LoVo (cell line): ENCODE measurements at places on chromosomes 4 and X.

GRCh38 chrX:39753293-39753996 is 344.3 kb downstream of the BCOR start:
- peak; percentile 35 for DNase-seq

DNA sequence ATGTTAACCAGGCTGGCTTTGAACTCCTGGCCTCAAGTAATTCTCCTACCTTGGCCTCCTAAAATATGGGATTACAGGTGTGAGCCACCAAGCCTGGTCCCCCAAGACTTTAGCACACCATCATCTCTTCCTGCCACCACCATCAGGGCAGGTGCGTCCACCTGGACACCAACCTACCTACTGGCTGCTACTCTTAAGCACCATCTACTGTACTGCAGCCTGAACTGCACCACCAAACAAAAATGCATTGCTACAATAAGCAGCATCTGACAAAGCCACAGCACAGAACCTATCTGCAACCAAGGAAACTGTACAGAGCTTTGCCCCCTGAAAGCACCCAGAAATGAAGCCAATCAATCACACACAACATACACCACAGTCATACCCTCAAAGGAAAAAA is 139.7 kb downstream of the EFHC2 start:
- DNase-seq: no peak

DNA sequence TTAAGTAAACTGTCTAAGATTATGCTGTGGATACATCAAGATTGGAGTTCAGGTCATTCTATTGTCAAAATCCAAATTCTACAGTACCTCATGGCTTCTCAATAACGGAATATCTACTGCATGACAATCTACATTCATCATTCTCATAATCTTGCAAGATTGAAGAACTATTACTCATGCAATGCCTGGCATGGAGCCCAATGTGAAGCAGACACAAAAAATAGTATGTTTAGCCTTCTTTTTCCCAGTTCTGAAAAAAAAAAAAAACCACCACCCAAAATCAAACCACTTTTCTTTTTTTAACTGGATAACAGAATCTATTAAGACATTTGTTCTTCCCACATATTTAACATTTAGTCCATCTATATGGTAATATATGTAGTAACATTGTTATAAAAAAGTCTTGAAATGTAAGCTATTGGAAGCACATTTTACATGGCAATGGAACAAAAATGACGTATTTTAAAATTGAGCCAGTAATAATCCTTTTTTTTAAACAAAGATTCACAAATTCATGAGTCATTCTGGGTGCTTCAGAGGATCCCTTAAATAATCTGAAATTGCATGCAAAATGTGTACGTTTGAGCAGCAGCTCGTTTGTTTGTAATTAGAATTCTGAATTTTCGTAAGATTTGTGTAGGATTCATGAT is 232.2 kb upstream of the FMR1 start:
- DNase-seq: no peak

DNA sequence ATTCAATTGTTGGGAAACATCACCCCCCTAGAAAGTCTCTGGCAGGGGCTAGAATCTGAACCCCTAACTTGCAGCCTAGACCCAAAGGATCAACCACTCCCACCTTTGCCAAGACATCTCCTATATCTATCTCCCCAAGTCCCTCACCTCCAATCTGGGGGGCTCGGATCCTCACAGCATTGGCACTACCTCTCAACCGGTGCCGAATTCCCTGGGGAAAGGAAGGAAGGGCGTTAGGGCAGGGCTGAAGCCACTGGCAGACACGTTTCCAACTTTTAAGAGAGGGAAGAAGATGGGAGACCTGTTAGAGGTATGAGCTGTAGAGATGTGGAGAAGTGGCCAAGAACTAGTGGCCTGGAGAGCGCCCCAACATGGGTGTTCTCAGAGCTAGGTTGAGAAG is 2.7 kb downstream of the TIMM17B start:
- no peak for DNase-seq

DNA sequence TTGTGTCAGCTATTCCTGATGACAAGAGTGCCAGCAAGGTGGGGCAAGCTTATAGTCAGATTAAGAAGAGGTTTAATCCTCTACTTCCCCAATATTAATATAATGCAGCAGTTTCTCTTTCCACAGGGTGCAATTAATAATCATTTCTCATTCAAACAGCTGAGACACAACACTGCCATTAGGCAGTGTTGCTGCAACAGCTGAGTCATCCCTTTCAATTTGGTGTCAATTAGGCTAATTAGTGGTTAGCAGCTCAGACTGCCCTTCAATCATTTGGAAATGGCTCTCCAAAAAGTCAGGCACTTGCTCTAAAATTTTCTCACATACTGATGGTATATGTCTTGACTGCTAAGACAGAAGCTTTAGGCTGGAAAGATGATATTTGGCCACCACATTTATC is 265.7 kb upstream of the FAM241A start:
- no peak for DNase-seq

DNA sequence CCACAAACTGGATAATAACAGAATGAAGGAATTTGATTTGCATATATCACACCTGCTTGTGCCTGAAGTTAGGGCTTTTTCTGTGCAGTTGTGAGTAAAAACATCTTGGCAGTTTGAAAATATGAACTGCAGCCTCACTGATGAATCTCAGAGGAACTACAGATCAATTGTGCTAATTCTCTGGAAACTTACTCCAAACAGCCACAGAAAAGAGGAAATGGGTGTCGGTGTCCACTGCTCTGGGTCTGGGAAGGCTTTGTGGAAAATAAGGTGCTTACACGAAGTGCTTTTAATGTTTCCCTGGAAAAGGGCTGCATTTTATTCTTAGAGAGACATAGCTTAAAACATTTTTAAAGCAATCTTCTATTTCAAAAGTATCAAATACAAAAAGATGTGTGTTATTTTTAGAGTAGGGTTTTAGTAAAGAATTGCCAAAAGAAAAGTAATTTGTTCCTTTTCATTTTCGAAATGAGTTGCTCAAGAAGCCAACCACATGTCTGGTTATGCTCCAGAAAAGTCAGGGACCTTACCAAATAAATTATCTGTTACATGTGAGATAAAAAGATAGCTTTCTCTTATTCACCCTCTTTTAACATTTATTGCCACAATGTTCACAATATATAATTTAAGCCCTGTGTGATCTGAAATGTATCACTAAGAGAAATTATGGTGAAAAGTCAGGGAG is 240.1 kb downstream of the FRAS1 start:
- no peak for DNase-seq

DNA sequence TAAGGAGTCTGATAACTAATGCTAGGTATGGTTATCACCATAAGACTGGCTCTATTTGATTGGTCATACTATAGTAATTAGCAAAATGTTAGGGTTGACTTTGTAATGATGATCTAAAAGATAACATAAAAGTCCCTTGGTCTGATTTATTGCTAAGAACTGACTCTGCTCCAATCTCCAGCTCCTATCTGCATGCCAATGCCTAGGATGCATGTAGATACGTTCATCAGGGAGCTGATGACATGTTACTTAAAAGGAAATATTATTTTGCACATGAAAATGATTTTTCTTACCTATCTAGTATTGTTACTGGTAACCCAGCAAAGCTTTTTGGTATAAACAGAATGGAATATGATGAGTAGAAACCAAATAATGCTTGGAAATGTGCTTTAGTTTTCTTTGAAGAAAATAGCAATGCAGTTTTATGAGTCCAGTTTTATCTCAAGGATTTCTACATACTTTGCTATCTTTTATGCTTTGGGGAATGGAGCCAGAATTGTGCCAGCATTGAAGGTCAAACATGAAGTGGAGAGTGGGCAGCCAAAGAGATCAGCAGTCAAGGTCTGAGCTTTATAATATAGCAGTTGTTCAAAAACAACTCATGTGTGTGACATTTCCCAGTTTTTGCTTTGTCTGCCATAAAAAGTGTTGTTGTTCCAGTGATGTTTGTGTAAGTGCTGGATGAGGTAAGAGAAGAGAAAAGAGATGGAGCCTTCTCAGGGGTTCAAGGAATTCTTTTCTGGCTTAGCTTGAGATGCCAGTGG is 121.0 kb downstream of the ARHGAP24 start:
- no peak for DNase-seq

- DNase-seq: peak; percentile 21
Measured at GRCh38 chr4:135508006-135508714, 1306.6 kb upstream of the PABPC4L start.

- DNase-seq: no peak
Measured at GRCh38 chr4:35164063-35164462, 1080.3 kb downstream of the ARAP2 start.

- DNase-seq: no peak
Measured at GRCh38 chr4:36553029-36553428, 271.6 kb downstream of the DTHD1 start.

- DNase-seq: peak; percentile 39
Measured at GRCh38 chr4:69754926-69755580, 5.4 kb downstream of the SULT1B1 start.

GRCh38 chrX:154417157-154417556 is 5.8 kb downstream of the TAFAZZIN start:
- no peak for DNase-seq

DNA sequence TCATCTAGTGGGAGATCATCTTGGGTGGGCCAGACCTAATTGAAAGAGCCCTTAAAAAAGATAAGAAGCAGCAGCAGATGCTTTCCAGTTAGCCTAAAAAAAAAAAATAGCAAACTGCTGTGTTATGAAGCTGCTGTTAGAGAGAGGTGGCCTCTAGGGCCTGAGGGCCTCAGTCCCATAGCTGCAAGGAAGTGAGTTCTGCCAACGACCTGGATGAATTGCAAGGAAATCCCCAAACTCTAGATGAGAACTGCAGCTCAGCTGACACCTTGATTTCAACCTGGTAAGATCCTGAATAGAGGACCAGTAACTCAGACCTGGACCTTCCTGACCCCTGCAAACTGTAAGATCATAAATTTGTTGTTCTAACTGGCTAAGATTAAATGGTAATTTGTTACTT is 275.2 kb downstream of the TENM3 start:
- DNase-seq: no peak

- no peak for DNase-seq
Measured at GRCh38 chr4:86957215-86957614, 22.4 kb downstream of the AFF1 start.

DNA sequence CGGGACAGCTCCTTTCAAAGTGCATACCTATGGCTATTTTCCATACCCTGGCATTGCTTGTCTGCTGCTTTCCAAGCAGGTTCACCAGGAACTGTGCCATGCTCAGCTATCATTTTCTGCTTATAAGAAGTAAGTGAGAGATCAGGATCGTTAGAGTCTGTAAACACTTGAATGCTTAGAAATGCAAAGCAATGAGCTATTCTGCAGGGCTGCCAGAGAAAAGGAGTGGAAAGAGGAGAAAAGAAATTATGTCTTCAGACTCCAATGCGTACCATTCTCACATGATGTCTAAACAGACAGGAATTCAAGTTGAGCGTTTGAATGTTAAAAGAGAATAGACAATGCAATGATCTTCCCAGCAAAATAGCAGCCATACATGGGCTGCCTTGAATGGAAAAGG is 245.5 kb upstream of the SLC7A11 start:
- DNase-seq: no peak

- no peak for DNase-seq
Measured at GRCh38 chr4:147916351-147916750, 184.5 kb downstream of the ARHGAP10 start.

GRCh38 chr4:37471971-37472370 is 214.2 kb downstream of the RELL1 start:
- DNase-seq: peak; percentile 58

- DNase-seq: no peak
Measured at GRCh38 chrX:9635803-9636202, 129.8 kb downstream of the GPR143 start.

- DNase-seq: peak; percentile 32
Measured at GRCh38 chr4:6480534-6481088, 8.2 kb upstream of the PPP2R2C start.

GRCh38 chr4:41022116-41022515 is 192.2 kb downstream of the APBB2 start:
- DNase-seq: no peak

DNA sequence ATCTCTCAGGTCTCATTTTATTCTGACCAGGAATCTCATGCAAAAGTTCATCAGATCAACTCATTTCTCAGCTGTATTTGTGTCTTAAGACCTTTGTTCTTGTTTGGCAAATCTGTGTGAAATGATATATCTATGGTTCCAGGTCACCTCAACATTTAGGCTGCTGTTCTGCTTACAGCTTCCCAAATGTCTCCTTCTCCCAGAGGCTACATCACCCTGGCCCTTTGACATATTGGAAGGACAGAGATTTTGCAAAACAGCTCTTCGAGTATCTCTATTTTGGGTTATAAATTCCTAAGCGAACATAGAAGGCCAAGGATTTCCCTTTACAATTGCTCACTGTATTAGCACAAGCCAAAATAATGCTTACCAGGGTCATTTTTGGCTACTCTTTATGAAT is 57.5 kb upstream of the GIMD1 start:
- DNase-seq: no peak

DNA sequence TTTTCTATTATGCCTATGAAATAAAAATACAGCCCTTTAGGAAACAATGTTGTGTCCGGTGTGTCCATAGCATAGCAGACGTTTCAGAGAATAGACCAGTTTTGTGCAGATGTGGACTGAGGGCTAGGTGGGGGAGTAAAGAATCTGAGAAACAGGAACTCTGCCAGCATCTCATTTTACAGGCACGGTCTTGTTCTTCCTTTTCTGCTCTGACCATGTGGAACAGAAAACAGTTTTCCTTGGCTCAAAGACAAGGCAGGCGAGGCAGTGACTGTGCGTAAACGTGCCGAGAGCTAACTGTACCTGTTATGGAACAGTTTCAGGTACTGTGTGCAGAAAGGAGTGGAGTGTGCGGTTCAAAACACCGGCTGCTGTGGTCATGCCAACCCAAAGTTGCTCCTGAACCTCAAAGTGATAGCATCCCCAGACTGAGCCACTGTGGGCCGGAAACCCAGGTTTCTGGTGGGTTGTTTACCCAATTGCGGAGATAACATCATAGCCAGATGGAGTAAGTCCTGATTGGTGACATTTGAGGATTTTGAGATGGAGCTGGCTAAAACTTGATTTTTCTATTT is 20.2 kb downstream of the CNGA2 start:
- no peak for DNase-seq
